Amygdala (tissue), 56 donors: ENCODE measurements at places on chromosomes 5 and 9.

DNA sequence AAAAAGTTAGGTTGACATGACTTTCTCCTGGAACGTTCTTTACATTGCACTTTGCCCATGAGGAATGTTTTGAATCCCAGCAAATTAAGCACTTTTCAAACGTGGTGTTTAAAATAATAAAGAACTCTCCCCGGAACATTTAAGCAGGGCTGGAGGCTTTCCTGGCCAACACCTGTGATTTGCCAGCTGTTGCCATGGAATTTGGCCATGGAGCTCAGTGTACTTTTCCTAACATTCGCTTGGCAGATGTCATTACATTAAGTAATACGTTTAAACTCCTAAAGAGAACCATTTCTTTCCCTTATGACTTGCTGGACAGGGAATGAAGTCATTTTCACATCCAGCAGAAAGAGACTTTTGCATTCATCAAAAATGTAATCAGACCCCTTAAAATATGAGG is 146.1 kb downstream of the GAS1 start:
- no peak for DNase-seq

DNA sequence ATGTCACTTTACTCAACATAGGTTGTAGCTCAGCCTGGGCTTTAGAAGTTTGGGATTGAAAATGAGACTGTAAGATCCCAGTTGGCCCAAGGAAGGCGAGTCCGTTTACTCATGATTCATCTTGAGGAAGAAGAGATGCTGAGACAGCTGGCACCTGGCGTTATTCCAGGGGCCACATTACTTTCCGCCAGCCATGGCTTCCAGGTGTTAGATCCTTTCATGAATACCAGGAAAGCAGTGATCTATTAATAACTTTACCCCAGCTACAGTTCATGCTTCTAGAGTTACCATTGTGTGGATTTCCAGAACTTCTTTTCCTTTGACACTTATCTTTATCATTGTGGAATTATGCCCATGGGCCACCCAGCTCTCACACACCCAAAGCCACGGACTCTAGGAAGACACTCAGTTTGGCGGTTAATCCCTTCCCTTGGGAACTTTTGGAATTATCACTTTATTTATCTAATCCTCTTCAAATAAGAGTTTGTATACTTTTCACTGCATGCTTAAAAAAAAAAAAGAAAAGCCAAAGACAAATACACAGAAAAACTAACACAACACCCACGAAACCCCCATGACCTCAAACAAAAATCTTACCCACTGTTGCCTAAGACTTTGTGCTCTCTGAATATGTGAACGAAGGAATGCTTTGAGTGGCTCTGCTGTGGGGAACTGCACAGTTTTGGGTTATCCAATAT is 26.9 kb downstream of the RAI14 start:
- DNase-seq, result no peak

GRCh38 chr5:141623186-141623585 is 4.4 kb upstream of the DIAPH1 start:
- no peak for DNase-seq

DNA sequence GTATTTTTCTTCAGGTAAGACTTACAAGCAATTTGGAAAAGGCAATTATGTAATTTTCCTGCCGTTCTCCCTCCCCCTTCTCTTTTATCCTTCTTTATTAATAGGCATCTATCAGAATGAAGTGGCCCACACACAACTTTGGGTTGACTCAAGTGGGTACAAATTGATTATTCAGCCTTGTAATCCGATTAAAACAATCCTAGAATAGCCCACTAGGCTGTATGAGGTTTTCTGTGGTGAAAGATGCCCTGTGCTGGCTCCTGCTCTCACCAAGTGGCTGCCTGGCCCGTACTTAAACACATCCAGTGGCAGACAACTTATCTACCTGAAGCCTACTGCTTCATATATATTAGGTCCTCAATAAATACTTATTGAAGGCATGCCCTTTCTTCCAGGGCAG is 177.3 kb upstream of the C9orf72 start:
- no peak for DNase-seq

GRCh38 chr5:159210210-159210661 is 883 bp upstream of the RNF145 start:
- DNase-seq, result no peak
